Psoas muscle (tissue), 8 donors: ENCODE measurements at places on chromosomes 11 and 22. TPM values are rescaled to one million over a fixed set of nuclear protein-coding genes. Genes with fewer than 3 reads are reported as not detected.

- DNase-seq, result no peak
Measured at GRCh38 chr22:35554297-35554845, 13.7 kb downstream of the RASD2 start.

DNA sequence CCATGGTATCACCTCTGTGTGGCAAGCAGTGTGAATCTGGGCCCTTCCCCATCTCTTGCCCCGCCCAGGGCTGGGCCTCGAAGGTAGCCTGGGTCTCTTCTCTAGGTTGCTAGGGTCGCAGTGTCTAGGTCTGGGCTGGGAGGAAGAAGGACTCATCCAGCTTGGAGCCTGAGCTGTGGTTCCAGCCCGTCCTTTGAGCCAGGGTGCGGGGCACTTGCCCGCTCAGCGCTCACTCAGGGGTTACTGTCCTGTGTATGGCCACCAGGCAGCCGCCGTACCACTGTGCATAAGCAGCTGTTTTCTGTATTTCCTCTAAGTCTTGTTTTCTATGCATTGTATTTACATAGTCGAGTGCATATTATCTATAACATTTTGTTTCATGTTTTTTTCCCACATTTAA, 160.9 kb downstream of the TBC1D22A start:
- no peak for DNase-seq

GDPD4 gene
- not detected for polyA plus RNA-seq

CPT1A gene
- 11.5 TPM for polyA plus RNA-seq

- DNase-seq, result no peak
Measured at GRCh38 chr11:116439361-116439677, 333.5 kb downstream of the BUD13 start.

DNA sequence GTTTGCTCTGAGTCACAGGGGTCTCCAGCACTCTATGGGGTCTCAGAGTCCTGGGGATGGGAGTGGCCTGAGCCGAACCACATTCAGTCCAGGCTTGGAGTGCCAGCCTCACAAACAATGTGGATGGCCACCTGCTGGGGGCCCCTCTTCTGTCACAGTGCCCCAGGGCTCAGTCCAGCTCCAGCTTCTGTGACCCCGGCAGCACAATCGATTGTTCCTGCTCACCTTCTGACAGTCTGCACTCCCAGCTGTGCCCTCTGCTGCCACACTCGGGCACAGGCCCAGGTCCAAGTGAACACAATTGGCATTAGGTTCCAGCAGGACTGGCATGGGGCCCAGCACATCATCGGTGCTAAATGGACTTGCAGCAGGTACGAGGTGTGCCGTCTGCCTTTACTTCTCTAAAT, 84.8 kb downstream of the TP53I11 start:
- no peak for DNase-seq

DNA sequence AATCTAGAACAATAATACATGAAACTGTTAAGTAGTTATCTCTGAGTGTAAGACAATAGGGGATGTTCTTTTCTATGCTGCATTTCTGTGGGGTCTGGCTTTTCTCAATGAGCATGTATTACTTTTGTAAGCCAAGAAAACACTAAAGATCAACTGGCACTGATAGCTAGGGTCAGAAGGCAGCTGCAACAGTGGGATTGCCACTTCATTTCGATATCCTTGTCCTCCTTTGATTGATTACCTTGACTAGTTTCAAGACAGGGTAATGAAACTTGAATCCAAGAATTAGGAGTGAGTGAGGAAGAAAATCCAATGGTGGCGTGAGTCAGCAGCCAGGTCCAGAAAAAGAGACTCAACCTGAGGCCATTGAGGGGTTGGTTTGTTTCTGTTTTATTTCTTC, 46.5 kb downstream of the FEZ1 start:
- no peak for DNase-seq

SHANK3 gene
- 4.2 TPM for polyA plus RNA-seq

GRCh38 chr22:50612528-50613221, 12.1 kb downstream of the MAPK8IP2 start:
- DNase-seq, result no peak

DNA sequence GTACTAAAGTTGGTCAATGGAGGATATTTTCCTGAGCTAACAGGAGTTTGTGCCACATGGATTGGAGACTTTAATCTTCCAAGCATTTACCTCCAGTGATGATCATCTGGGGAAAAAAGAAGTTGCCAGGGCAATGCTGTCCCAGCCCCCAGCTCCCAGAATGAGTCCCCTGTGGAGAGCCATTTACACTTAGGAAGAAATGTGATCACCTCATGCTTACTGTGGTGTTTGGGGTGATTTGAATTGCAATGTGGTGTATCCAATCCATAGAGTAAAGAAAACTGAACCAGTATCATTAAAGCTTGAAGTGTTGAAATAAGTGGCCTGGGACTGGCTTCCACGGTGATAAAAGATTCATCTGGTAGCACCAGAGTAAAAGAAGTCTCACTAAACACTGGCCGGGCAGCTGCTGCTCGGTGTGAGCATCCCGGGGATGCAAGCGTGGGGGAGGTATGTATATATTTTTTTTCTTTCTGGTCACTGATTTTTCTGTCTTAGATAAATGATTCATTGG, 117.2 kb upstream of the NTM start:
- DNase-seq, result no peak

- DNase-seq, result no peak
Measured at GRCh38 chr11:92489826-92490399, 265.3 kb downstream of the FAT3 start.
